Epithelial cell of esophagus (primary cell): ENCODE measurements at places on chromosomes 5 and 9.

- DNase-seq = peak; percentile 76
Measured at GRCh38 chr5:42620579-42621216, 135.9 kb upstream of the CCDC152 start.

GRCh38 chr5:168368854-168369253, 77.4 kb downstream of the WWC1 start:
- no peak for DNase-seq

GRCh38 chr5:68673823-68674180, 420.0 kb upstream of the SLC30A5 start:
- no peak for DNase-seq

DNA sequence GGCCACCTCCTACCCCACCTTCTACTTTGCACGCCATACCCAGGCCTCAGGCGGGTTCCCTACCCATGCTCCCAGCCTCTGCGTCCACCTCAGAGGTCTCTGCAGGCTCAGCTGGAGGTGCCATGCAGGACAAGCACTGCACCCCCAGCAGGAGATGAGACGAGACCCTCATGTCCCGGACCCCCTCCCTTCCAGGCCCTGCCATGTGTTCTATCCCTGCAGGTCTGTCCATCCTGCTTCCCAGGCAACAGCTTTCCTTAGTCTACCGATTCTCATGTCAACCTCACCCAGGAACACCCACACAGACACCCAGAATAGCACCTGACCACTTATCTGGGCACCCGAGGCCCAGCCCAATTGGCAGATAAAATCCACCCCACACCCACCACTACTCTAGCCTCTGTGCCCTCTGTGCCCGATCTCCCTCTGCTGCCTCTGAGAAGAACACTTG, 52.1 kb downstream of the SEMA4D start:
- no peak for DNase-seq

GRCh38 chr9:132168347-132168746, 6.5 kb downstream of the NTNG2 start:
- no peak for DNase-seq

DNA sequence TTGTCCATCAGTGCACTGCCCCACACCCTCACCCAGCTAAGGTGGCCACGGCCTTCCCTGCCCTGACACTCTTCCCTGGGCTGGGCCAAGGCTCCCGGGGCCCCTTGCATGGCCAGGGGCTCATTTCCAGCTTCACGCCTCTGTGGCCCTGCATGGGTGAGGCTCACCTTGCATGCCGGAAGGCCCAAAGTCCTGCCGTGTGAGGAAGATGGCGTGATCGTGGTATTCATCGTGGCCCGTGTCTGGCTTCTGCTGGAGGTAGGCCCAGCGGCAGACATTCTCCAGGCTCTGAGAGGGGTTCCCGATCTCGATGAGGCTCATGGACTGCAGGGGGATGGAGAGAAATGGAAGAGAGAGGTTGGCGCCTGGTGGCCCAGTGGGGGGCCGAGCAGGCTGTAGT, 98.4 kb downstream of the ZNF354C start:
- no peak for DNase-seq

DNA sequence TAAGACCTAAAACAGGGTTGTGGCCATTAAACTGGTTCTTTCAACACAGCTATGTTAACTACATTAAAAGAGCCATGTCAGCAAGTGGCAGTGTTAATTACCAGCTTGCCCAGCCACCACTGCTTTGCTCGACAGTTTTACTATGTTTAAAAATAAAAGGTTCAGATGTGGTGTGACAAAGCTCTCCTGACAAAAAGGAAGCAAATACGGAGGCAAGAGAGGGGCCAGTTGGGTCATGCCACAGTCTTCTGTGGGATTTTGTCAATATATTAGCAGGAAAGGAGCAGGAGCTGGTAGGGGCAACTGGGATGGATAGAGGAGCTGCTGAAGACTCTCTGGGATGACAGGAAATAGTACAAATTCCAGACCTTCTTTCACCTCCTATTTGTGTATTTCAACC, 113.5 kb upstream of the PCA3 start:
- no peak for DNase-seq

DNA sequence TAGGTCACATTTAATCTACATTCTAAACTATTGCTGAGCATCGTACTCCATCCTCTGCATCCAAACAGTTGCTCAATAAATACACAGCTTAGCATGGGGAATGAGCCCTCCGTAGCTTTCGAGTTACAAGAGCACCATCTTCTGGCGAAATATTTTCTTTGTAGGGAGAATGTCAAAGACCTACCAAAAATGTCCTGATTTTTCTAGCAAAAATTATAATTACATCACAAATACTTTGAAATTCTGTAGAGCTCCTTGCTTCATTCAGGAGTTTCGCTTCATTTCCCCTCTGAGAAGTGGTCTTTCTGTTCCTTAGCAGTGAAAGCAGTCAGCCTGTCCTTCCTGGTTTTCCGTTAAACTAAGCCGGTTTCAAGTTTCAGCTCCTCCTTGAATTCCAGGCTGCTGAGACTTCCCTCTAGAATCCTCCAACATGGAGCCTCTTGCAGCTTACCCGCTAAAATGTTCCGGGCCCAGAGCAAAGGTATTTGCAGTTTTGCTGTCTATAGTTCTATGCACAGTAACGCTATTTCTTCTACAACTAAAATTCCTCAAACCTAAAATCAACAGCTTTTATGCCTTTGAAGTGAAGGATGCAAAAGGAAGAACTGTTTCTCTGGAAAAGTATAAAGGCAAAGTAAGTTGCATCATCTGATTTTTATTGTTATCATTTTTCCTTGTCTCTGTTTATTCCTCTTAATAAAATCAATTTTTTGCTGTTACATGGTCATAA, at the start of gene GPX8:
Gene GPX8 (plus strand): TSS at position 409 of the 730 bp plus-strand sequence. CDS start 22 bp downstream, at position 431.
- DNase-seq = peak; percentile 87

DNA sequence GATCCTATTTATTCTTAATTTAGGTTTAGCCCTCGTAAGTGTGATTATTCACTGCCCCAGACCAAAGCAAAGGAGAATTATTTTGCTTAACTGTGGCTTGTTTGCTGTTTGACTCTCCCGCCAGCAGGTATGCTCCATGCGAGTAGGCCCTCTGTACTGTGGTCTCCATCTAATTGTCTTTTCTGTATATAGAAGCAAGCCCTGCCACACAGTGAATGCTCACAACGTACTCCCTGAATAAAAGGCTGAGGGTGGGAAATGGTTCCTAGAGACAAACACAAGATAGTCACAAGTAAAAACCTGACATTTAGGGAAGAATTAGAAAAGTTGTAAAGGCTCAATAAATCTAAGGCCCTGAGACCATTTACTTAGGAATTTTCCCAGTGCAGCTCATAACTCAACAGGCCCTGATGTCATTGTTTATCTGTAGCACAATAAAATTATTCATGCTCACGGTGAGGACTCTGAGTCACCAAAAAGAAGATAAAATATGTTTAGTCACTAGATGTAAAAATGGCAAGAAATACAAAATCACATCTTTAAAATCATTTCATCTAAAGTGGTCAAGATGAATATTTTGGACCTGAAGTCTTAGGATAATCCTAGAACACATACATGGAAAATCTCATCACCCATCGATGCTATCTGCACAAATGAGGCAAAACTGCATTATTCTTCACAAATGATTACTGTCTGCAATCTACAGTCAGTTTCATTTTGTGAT, 473.2 kb downstream of the ENC1 start:
- peak; percentile 83 for DNase-seq
